Activated T-helper 9 cell treated with anti-CD3 and anti-CD28 coated beads, Interleukin-2, amount 50 U/mL, for 16 hours (primary cell): ENCODE measurements at places on chromosomes 7 and 10.

DNA sequence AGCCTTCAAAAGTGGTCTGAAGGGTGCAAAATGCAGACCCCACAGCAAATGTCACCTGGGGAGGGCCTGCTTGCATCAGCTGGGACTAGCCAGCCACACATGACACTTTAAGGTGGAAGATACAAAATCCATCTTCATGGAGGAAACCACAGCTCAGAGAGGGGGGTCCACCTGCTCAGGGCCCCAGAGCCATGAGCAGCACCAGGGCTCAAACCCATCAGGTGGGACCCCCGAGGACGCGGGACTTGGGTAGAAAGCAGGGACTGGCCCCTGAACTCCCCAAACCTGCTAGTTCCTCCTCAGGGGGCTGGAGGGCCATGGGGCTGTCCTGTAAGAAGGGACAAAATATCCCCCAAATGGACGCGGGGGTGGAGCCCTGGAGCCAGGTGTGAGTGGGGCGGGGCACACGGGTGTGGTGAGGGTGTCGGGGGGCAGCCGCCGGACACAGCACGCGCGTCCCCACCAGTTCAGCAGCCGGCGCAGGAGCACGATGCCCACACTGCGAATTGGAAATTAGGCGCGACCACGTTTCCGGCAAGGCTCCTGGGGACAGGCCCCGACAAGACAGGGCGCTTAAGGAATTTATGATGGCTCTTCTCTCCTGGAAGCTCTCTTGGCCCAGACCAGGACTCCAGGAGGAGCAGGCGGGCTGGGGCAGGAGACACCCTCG is 8.0 kb downstream of the PDGFA start:
- no peak for DNase-seq

DNA sequence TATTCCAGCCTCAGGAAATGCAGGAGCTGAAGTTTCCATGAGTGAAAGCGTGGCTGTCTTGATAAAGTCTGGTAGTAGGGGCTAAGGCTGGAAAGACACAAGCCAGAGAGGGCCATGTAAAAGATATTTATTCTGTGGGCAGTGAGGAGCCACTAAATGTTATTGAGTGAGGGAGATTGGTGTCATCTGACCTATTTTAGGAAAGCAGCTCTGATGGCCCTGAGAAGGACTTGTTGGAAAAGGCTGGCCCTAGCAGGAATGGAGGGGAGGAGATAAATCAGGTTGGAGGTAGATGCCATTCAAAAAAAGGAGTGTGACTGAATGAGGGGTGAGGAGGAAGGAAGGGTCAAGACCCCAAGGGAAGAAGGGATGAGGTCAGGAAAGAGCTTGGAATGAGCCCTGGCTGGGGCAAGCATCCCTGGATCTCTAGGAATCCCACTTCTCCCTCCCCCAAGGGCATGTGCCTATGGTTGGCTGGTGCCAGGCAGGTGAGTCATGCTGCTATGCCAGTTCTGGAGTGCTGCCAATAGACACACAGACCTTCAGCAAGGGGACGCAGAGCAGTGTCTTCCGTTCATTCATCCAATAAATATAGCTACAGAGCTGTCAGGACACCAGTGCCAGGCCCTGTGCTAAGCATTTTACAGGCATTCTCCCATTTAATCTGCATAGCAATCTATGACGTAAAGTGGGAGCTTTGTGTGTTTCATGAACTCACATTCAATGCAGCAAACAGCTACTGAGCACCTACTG is 2.0 kb downstream of the ANKRD2 start:
- DNase-seq = no peak

DNA sequence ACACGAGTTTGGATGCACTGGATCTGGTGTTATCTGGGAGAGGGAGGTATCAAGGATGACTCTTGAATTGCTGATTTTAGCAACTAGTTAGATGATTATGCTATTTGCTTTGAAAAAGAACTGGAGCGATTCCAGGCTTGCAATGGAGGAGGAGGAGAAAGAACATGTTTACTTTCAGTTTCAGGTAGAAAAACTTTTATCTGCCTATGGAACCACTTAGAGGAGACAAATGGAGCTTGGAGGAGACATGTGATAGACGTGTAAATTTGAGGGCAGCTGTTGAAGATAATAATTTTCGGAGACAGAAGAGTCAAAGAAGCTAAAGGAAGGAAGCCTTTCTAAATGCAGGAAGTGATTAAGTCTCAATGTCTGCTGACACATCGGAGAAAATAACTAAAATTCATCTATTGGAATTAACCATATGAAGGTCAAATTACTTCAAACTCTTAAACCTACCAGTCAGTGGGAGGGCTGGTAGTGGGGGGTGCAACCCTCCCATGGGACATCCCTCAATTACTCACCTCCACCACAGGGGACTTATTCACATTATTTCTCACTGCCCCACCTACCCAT is 56.4 kb upstream of the GNAI1 start:
- DNase-seq = no peak

DNA sequence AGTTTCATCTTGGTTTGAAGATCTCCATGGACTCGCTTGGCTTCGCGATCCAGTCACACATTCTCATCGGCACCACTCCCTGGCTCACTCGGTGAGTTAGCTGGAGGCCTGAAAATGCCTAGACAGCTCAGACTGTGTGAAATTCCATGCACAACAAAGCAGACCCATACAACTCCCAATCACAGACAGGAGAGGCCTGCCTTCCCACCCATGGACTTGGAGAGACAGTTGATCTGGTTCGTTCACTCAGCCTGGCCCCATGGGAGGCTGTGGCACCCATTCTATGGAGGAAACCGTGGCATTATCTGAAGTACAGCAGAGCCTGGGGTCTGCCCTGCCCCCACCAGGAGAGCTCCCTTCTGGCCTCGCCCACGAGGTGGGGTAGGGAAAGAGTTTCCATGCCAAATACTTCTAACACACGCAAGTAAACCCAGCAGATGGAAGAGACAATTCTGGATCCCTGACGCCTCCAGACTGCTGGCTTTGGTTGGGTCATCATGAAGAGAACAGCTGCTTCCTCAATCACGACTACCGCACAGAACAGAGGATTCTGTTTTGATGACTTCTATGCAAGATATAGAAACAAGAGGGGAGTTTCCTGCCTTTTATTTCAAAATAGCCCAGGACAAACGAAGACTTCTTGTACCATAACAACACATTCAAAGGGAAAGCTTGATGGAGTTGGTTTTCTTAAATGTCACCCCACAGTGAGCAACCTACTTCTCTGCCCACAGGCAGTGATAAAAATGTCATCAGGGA is 15.9 kb downstream of the FAM53B start:
- DNase-seq = no peak

GRCh38 chr10:58481569-58482109 is 31.0 kb upstream of the BICC1 start:
- no peak for DNase-seq

DNA sequence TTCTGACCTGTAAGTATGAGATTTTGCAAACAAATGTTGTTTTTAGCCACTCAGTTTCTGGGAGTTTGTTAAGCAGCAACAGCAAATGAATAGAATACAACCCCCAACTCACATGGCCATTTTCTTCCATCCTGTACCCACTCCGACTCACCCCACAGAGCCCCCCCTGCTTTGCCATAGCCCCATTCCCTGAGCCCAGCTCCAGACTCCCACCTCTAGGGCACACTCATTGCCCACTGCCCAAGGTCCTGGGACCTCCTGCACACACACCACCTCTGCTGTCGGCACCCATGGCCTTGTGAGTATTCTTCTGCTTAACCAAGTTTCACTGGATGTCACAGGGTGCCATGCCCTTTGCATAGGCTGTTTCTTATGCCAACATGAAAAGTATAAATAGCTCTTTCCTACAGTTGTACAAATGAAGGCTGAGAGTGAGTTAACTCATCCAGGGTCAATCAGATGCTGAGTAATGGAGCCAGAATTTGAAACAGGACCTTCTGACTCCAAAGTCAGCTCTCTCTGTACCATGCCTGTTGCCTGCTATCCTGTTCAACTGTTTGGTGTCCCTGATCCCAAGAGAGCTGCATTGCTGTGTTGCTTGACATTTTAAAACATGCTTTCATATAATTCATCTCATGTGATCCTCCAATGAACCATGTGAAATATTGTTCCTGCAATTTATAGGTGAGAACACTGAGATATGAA is 367.8 kb upstream of the ZMIZ1 start:
- no peak for DNase-seq

DNA sequence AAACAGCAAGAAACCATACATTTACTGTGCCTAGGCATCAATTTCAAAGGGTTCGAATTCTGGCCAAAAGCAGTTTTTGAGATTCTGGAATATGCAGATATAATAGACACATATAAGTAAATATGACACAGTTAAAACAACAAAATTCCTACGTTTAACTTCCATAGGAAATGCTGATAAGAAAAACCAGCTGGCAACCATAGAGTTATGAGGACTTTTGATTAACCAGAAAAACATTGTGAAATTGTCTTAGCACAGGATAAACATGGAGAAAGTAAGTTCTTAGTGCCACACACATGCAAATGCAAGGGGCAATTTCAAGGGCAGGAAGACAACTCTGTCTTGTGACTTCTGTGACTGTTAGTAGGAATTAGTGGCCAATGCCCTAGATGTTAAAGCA is 702.1 kb downstream of the TNS3 start:
- no peak for DNase-seq

DNA sequence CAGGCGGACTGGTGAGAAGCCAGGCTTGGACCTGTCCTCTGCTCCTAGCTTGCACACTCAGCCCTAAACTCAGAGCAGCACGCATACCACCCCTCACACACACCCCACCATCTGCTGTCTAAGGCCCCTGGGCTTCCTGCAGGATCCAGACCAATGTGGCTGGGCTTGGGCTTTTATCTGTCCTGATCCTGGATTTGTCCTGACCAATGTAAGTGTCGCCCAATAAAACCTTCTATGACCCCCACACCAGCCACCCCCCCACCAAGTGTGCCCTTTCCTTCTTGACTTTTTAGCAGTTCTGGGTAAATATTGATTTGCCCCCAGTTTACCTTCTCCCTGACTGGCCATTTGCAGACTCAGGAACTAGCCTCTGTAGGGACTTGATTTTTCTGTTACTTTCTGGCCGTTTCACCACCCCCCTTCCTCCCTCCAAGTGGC is 1.7 kb upstream of the HOXA13 start:
- DNase-seq = no peak

- no peak for DNase-seq
Measured at GRCh38 chr7:131878777-131879176, 322.3 kb upstream of the PODXL start.

DNA sequence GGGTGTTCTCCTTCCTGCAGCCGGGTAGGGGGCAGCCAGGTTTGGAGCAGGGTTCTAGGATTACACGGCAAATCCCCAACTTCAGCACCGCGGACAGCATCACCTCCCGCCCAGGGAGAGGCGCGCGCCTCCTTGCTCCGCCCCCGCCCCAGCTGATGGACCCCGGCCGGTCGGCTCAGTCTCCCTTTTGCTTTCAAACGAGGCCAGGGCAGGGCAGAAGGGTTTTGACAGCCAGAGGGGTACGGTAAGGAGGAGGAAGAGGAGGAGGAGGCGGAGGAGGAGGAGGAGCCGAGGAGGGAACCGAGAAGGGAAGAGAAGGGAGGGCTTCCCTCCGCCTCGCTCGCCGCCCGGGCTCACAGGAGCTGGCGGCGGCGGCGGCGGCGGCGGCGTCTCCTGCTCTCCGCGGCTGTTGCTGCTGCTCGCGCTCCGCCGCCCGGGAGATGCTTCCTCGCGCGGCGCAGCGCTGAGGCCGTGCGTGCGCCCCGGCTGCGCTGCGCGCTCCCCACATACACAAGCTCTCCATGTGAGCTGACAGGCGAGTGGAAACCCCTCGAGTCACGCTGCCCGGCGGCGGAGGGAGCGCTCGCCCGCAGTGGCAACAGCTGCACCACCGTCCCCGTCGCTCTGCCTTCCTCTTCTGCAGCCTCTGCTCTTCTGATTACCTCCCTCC is 615 bp upstream of the CNTNAP2 start:
- DNase-seq = no peak

GRCh38 chr7:118350260-118350659 is 125.8 kb downstream of the ANKRD7 start:
- no peak for DNase-seq

DNA sequence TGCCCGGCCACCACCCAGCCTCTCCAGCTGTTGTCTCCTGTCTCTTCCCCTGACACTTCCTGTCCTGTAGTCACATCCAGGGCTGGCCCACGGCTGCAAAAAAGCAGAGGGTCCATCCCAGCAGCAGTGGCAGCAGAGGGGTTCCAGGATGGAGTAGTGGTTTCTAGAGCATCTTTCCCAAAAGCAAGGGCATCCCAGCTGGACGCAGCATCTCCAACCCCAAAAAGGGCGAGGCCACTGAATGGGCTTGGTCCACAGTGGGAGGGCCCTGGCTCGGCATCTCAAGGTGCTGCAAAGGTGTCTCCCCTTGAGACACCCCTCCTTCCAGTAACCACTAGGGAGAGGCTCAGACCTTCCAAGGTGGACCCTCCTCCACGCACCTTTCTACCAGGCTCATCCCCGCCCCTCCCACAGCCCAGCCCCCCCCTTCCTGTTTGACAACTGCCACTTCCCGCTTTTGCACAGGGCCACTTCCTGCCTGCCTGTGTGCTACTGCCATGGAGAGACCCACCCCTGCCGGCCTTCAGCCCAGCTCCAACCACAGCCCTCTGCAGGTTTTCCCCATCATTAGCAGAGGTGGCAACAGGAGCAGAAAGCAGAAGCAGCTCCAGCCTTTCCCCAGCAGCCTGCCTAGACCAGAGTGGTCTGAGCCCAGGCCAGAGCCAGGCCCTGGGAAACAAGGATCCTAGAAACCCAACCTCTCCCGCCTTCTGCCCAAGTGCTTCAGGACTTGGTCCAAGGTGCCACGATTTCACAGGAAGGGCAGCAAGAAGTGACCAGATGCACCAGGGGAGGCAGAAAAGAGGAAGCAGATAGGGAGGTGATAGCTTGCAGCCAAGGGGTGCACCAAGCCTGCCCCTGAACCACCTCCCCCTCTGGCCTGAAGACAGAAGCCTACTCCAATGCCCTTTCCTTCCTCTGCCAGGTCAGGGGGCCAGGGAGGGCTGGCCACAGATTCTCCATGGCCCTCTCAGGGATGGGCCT is 8.6 kb downstream of the CAMK2G start:
- DNase-seq = peak; percentile 26

GRCh38 chr10:133275684-133276092 is 980 bp downstream of the ADAM8 start:
- no peak for DNase-seq
